ENCODE measurements at places on chromosomes 6 and 20.

DNA sequence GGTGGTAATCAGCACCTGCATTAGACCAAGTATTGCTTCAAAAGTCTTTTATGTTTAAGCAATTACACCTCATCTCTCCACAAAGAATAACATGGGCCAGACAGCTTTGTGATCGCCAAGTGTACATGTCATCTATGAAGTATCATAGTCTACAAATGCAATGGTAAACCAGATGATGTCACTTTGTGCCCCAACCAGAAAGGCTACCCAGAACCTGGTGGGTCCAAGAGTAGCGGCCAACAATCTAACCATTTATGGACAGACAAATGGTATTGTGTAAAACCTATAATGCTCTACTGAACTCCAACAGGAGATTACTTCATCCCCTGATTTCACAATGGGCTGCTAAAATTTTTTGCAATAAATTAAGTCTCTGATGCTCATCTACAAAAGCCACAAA, 295.9 kb downstream of the GMDS start:
- no peak for DNase-seq

DNA sequence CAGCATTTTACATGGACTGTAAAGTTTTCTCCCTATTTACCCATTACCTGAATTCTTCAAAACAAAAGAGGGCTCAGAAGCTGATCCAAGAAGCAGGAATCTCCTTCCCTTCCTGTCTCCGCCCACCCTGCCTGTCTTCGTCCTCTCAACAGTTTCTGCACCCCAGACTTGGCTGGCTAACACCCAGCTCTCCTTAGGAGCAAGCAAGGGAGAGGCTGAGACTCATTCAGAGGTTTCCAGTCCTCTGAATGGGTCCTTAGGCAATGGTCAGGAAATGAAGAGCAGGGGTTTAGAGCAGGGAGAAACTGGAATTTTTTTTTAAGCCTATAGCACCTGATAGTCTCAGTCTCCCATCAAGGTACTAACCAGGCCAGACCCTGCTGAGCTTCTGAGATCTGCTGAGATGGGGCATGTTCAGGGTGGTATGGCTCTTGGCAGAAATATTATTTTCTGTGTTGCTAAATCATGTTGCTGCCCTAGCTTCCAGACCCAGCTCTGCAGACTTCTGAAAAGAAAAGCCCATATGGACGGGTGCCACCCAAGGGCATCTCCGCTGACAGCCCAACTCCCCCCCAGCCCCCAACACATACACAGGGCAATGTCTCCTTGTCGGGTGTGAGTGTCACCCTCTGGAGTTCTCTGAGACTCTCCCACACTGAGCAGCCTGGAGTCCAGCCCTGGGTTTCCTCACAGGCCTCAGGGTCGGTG, 74.6 kb upstream of the CD93 start:
- DNase-seq, result no peak

DNA sequence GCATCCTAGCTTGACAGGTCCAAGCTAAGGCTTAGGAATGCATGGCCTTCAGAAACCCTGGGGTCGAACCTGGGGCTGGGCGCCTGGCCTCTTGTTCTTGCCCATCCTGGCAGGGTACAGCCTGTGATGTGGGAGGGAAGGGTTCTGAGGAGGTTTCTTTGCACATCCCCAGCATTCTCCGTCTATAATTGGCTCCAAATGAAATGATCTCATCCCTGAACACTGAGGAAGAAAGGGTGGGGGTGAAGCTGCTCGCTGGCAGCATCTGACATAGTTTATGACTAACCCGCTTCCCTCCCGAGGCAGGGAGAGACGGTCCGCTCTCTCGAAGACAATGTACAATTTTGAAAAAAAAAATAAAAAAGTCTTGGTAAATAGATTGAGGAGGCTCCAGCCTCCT, 67.1 kb upstream of the ZNFX1 start:
- DNase-seq, result no peak

- no peak for DNase-seq
These were observed 33.3 kb downstream of the GFRA4 start for GRCh38 chr20:3629893-3630292.

DNA sequence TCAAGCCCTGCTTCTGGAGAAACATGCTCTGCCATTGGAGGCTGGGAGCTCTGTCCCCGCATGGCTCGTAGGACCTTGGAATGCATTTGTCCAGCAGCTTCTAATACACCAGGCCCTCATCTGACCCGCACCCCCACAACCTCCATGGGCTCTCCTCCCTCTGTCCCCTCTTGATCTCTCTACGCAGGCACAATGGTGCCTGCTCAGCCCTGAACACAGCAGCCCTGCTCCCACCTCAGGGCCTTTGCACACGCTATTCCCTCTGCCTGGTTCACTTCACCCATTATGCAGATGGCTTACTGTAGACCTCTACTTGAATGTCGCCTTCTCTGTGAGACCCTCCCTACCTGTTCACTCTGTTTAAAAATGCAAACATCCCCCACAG, 27.0 kb upstream of the PTGIS start:
- DNase-seq, result no peak

- DNase-seq, result no peak
These were observed 106.4 kb upstream of the SYNDIG1 start for GRCh38 chr20:24363031-24363430.

DNA sequence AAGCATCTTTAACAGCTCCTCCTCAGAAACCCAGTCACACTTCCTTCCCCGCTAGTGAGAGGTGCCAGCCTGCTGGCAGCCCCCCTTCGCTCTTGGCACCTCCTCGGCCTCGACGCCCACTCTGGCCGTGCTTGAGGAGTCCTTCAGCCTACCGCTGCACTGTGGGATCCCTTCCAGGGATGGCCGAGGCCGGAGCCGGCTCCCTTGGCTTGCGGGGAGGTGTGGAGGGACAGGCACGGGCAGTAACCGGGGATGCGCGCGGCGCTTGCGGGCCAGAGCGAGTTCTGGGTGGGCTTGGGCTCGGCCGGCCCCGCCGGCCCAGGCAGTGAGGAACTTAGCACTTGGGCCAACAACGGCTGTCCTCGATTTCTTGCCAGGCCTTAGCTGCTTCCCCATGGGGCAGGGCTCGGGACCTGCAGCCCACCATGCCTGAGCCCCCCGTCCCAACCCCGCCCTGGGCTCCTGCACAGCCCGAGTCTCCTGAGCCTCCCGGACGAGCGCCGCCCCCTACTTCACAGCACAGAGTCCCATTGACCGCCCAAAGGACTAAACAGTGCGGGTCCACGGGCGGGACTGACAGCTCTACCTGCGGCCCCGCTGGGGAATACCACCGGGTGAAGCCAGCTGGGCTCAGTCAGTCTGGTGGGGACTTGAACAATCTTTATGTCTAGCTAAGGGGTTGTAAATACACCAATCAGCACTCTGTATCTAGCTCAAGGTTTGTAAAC, 51.6 kb downstream of the RIOK1 start:
- DNase-seq, result no peak

GRCh38 chr6:119280668-119281067, 68.9 kb downstream of the MAN1A1 start:
- no peak for DNase-seq

DNA sequence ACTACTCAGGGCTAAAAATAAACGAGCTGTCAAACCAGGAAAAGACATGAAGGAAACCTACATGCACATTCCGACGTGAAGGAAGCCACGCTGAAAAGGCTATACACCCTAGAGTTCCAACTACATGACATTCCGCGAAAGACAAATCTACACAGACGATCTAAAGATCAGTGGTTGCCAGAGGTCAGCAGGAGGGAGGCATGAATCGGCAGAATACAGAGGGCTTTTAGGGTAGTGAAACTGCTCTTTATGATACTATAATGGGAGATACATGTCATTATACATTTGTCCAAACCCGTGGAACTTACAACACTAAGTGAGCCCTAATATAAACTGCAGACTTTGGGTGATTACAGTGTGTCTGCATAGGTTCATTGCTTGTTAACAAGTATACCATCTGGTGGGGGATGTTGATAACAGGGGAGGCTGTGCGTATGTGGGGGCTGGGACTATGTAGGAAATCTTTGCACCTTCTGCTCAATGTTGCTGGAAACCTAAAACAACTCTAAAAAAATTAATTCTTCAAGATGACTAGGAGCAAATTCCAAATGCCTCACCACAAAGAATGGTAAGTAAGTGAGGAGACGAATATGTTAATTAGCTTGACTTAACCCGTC, 132.2 kb upstream of the CDH4 start:
- DNase-seq, result no peak

GRCh38 chr6:133959667-133960368, 6.8 kb downstream of the TBPL1 start:
- no peak for DNase-seq

GRCh38 chr6:15384901-15385300, 139.0 kb downstream of the JARID2 start:
- DNase-seq, result no peak
